Activated T-cell treated with anti-CD3 and anti-CD28 coated beads, Interleukin-2, amount 50 U/mL, for 48 hours (primary cell): ENCODE measurements at places on chromosomes 5 and 9.
A peak's percentile ranks its signal among the peaks of the same experiment; 100 is the strongest.

DNA sequence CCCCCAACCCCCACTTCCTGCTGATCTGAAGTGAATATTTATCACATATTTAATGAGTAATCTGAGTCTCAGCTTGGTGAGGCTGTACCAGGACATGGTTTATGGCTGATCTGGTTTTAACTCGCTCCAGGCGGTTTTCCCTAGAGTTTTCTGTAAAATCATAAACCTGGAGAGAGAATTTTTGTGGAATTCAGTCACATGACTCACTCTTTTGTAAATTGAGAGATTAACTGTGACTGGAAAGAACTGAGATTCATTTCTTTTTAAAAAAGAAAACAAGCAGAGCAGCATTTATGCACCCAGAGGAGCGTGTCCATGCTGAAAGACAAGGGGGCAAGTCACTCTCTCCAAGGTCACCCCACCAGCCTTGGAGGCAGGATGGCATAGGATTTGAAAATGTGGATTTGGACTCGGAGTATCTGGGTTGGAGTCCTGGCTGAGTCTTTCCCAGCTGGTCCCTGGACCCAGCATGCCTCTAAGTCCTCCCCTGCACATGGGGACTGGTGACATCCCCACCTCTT is 81.8 kb downstream of the ZNF618 start:
- DNase-seq: no peak

GRCh38 chr9:35736201-35736633 is 3.8 kb downstream of the CREB3 start:
- DNase-seq: peak; percentile 69

DNA sequence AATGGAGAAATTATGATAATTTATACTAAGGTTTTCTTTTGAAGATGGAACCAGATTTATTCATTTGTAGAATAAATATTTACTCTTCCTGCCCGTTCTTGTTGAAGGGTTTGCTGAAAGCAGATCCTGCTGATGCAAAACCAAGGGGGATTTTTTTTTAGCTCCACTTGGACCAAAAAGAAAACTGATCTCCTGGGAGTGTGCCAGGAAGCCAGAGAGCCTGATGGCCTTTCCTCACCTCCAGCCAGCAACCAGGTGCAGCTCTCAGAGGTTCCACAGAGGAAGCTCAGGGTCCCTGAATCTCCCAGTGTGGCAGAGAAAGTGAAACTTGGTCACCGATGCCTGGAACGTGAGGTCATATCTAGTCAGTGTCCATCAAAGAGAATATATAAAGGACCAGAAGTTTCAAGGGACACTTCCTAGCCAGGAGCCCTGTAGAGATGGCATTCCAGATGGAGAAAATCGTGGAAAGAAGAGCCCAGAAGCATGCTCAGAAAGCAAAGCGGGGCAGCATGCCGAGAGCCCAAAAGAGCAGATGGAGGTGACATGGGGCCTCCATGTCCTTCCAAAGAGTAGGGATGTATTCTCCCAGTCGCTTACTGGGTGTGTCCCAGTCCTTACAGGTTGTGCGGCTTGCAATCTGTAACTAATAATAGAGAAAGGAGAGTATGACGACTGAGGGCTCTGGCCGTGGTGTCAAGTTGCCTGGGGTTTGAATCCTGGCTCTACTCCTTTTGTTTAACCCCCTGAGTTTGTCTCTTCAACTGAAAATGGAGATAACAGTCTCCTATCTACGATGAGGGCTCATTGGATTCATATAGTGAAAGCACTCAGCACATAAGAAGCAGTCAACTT is 12.2 kb downstream of the AFAP1L1 start:
- no peak for DNase-seq

GRCh38 chr5:54835647-54836046 is 149.7 kb downstream of the ESM1 start:
- DNase-seq: no peak

DNA sequence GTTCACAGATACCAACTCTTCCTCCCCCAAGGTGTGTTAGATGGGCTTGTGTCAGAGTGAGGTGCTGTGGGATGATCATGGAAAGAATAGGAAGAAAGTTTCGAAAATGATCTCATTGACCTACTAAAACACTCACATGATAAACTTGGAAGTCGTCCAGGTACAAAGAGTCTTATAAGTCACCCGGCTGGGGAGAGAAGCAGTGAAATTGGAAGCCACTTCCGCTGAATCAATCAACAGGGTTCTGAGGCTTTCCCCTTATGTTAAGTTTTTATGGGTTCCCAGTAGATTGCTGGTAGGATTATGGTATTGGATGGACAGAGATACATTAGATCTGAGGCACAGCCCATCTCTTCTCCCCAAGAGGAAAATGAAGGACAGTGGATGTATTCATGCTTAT is 218.8 kb upstream of the MSX2 start:
- DNase-seq: no peak

GRCh38 chr5:31328040-31328733 is 134.7 kb downstream of the CDH6 start:
- DNase-seq: no peak

DNA sequence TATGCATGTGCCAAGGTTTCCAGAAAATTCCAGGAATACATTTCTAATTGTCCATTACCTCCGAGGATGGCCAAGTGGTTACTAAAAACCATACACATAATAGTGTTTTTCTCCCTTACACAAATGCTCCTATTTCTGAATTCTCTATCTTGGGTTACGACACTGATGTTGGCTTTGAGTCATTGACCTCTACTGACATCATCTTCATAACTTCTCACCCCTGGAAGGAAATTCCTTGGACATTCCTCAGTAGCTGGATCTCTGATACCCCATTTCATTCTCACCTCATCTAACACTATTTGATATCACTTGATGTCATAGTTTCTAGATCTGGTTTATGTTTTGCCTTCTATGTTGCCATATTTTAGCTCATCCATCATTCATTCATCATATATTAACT is 287.2 kb downstream of the CTNND2 start:
- no peak for DNase-seq

DNA sequence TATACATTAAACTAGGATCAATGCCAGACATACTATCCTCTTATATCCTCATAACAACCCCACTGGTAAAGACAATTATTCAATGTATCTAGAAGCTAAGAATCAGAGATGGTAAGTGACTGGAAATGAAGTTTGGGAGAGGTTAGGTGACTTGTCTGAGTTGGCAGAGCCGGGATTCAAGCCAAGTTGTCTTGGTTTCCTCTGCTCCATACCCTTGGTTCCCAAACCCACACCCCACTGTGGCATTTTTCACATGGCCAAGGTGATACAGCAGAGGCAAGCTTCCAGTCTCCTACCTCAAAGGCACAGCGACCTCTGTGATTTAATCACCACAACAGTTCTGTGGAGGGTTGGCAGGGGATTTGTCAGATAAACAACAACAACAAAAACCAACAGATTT is 34.7 kb upstream of the ADRB2 start:
- DNase-seq: no peak

DNA sequence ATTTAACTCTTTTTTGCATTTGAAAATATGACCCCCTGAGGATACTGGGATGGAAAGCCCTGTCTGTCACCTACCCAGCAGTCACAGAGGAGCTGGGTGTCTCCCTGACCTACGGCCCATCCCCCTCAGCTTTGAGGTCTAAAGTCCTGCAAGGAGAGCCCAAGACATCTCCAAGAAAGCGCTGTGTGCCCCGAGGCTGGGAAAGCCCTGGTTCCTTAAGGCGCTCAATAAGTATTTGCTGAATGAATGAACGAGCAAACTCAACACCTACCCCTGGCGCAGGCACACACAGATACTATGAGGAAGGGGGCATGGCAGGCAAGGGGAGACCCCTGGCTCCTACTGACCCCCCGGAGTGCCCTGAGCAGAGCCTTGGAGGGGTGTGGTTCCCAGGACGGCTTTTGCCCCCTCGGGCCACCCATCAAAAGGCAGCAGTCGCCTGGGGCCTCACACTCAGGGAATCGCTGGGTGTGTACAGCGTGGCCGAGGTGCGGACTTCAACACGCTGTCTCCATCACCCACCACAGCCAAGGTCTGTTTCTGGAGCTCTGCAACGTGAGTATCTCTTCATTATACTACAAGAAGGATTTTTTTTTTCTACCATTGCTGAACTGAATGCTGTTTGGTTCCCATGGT is 211.6 kb downstream of the ERCC6L2 start:
- DNase-seq: no peak

DNA sequence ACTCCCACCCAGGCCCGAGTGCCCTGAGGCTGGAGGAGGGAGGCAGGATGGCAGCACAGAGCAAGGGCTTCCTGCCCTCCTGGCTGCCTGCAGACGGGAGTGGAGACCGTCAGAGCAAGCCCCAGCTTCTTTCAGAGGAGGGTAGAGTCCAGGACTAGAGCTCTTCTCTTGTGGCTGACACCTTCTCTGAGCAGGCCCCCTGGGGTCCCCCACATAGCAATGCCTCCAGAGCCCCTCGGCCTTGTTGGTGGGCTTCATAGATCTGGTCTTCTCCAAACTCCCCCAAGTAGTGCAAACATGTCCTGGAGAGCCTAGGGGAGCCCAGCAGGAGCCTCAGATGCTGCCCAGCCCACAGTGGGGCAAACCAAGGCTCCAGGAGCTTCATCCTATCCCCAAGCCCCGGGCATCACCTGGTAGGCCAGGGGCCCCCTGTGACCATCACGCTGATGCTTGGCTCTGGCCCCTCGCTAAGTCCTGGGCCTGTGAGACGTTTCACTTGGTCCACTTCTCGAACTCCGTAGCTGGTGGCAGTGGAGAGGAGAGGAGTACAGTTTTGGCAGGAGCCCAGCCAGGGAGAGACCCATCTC is 2.0 kb downstream of the MZB1 start:
- DNase-seq: no peak

DNA sequence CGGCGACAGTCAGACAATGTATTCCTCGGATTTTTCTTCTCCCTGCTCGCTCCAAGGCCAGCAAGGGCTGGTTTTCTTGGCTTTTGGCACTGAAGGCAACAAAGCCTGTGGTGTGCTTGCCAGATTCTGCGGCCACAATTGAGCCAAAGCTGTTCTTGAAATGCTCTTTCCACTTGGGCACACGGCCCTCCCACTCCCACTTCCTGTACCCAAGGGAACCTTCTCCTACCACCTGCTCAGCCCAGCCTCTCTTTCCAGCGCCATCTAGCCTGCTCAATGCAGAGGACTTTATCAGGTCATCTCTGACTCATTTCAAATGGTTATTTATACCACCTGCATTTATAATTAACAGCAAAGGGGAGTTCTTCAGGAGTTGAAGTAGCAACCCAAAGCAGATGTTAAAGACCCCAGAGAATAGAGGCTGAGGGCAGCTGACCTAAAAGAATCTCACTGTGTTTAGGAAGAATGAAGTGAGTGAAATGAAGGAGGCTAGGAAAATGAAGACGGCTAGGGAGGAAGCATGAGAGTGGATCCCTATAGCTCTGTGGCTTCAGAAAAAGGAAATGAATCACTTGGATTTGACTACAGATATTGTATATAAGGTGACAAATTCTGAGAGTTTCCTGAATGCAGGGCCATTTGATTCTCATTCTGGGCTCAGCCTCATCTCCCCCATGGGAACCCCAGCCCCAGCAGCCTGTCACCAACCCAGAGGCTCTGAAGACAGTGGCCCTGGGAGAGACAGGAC is 439.0 kb downstream of the ENC1 start:
- peak; percentile 37 for DNase-seq

GRCh38 chr9:112061152-112061740 is 113.9 kb downstream of the SUSD1 start:
- peak; percentile 53 for DNase-seq

GRCh38 chr9:88990041-88990728 is 1.1 kb upstream of the S1PR3 start:
- no peak for DNase-seq

DNA sequence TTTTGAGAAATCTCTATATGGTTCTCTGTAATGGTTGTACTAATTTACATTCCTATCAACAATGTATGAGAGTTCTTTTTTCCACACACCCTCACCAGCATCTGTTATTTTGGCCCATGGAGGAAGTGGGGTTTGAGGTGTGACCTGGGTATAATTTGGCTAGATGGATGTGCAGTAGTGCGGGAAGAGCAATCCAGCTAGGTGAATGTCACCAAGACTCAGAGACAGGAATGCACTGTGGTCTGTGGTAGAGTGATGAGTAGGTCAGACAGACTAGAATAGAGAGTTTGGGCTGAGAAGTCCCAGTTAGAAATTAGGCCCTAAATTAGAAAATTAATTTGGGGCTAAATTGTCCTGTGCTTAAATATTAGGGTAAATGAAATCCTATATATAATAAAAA is 32.8 kb upstream of the PIP5K1B start:
- no peak for DNase-seq

- DNase-seq: no peak
Observed at GRCh38 chr5:144173766-144174165, 3.1 kb downstream of the KCTD16 start.

DNA sequence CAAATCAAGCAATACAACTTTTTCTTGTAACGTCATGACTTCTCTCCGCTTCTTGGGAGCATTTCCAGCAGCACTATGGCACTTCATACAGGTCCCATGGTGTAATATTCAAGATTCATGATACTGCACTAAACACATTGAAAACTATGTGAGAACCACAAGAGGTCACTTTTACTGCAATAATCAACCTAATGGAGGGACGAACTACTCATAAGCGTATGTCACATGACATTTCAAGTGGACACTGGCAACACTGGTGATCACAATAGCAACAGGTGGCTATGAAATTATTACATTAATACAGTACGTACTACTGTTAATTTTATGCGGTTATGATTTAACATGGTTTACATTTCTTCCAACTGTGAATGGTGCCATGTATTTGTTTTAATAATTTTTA is 78.6 kb upstream of the TBC1D9B start:
- no peak for DNase-seq

DNA sequence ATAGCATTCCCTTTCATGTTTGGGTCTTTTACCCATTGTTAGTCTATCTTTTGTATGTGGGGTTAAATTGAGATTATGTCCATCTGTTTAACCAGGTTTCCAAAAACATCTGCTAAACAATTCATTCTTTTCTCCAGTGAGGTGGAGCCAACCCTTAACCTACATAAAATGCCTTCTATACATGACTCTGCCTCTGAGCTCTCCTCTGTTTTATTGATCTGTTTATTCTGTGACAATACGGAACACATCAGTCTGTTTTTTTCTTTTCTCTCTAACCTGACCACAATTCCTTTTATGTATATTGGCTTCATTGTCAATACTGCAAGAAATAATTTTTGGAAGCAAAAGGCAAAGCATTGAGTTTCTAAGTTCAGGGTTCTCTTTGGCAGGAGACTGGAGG is 9.9 kb upstream of the ARL15 start:
- DNase-seq: no peak

GRCh38 chr9:127112056-127112455 is 10.4 kb downstream of the ANGPTL2 start:
- DNase-seq: no peak

- DNase-seq: no peak
Observed at GRCh38 chr5:119083679-119084078, 12.8 kb downstream of the DMXL1 start.

GRCh38 chr5:64532657-64533056 is 26.8 kb downstream of the RGS7BP start:
- DNase-seq: no peak

DNA sequence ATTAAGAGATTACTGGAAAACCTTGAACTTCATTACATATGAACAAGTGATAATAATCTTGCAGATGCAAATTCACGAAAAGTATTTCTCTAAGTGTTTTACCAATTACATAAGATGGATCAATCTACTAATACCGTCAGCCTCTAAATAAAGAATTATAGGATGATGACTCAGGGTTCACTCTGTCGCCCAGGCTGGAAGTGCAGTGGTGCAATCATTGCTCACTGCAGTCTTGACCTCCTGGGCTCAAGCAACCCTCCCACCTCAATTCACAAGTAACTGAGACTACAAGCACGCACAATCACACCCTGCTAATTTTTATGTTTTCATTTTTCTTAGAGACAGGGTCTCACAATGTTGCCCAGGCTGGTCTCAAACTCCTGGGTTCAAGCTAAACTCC is 56.1 kb downstream of the CHD1 start:
- no peak for DNase-seq

- no peak for DNase-seq
Observed at GRCh38 chr5:76679231-76679630, 36.7 kb upstream of the F2R start.
